Posterior vena cava (tissue), 2 donors: ENCODE measurements at places on chromosomes 3 and 15. TPM values are rescaled to one million over a fixed set of nuclear protein-coding genes. Genes with fewer than 3 reads are reported as not detected.

The BUB1B gene
- 0.86 TPM for total RNA-seq

The FANCI gene
- 6.1 TPM for total RNA-seq

The GP5 gene
- total RNA-seq, result 0.05 TPM

The SEMA3B gene
- total RNA-seq, result 18.6 TPM

DNA sequence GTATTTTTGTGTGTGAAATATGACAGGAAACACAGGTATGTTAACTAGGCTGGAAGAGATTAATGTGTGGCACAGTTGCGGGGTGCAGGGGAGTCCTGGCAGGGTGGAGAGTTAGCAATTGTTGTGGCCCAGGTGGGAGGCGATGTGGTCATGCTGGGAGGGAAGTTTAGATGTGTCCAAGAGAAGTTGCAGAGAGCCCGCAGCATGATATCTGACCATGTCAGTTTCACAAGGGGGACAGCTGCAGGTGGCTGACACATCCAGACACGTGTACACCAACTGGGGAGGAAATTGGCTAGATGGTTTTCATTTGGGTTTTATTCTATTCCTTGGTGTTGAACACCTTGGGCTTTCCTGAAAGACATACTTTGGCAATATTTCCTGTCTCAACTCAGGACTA lies 172.8 kb upstream of the RGMA start:
- no peak for DNase-seq

DNA sequence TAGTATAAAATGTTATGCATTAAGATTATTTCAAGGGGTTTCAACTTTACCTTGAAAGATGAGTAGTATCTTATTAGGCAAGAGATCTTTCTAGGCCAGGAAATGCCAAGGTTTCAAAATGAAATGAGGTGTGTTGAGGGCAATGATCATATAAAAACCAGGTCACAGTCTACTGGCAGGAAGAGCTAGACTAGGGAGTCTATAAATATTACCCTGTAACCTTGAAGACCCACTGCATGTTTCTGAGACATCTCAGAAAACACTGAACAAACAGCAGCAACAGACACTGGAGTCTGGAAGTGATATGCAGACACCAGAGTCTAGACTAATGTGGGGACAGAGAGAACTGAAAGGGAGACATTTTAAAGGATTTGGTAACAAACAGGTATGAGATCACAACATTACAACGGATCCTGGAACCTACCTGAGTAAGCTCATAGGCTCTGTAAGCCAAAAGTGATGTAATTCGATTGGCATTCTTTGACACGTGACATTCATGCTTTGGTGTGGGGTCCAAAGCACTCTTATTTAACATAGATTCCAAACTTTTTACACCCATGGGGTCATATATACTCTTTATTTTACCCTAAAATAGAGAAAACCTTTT lies 15.0 kb downstream of the TASOR start:
- DNase-seq, result no peak

DNA sequence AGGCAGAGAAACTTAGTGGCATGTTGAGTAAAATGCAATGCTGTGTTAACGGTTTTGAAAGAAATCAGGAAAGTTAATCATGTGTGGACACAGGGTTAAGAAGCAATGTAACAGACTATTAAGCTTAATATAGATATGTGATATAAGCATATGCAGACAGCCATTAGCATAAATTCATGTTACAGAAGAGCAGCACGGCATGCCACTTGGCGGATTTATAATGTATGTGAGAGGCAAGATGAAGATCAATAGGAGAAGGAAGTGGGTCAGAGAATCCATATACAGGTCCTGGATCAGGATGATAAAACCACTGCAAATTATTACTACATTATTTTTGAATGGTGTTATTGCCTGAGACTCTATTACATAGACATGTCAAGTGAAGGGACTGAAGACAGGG lies 694.3 kb downstream of the MCTP2 start:
- no peak for DNase-seq

- DNase-seq, result no peak
These were observed 1.2 kb downstream of the BNC1 start for GRCh38 chr15:83283138-83283812.

GRCh38 chr15:45180201-45180600 lies 7.6 kb downstream of the SHF start:
- peak; percentile 60 for DNase-seq

DNA sequence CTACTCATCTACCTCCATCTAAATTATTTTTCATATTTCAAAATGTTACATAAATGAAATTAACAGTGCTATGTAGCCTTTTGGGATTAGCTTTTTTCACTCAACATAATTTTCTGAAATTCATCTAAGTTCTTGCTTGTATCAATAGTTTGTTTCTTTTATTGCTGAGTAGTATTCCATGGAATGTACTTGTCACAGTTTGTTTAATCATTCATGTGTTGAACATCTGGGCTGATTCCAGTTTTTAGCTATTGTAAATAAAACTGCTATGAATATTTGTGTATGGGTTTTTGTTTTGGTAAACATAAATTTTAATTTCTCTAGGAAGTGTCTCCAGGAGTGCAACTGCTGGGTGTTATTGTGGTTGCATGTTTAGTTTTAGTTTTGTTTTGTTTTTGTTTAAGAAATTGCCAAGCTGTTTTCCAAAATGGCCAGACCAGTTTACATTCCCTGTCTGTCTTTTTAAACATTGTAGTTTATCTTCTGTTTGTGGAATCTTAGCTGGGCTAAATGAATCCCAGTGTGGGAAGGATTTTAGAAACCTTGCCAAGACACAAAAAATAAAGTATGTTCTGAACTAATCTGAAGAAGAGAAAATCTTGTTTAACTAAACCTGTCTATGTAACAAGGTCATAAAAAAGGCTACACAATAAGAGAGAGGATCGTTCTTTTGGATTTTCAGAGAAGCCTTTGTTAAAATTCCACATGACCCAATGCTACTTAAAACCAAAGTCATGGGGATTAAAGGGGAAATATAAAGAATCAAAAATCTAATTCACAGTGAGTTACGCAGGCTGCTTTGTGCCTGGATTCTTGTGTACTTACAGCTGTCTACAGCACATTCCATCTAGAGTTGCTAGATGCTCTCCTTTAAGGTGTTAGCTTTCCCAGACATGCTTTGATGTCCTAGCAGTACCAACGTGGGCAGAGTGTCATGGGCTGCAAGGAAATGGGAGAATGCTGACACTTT lies 129.2 kb upstream of the SUCLG2 start:
- DNase-seq, result no peak

GRCh38 chr3:30924763-30925162 lies 30.3 kb upstream of the GADL1 start:
- DNase-seq, result no peak

- DNase-seq, result no peak
These were observed 510.4 kb upstream of the AGTR1 start for GRCh38 chr3:148187296-148187695.

DNA sequence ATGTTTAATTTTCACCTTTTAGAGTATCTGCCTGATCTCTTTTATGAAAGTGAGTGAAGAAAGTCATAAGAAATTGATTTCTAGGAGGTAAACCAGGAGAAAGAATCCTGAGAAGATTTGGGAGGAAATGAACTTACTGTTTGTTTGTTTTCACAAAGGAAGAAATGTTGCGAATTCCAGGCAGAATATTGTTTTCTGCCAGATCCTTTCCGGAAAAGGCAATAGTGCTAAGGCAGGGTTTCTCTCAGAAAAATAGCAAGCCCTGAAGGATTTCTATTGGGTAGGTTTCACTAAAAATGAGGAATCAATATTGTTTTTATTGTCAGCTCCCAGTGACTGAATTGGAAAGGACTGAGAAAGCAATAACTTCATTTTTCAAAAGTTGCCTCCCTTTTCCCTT lies 85.7 kb upstream of the TGFBR2 start:
- DNase-seq, result no peak

- no peak for DNase-seq
These were observed 193.3 kb upstream of the PROK2 start for GRCh38 chr3:71978150-71978721.

DNA sequence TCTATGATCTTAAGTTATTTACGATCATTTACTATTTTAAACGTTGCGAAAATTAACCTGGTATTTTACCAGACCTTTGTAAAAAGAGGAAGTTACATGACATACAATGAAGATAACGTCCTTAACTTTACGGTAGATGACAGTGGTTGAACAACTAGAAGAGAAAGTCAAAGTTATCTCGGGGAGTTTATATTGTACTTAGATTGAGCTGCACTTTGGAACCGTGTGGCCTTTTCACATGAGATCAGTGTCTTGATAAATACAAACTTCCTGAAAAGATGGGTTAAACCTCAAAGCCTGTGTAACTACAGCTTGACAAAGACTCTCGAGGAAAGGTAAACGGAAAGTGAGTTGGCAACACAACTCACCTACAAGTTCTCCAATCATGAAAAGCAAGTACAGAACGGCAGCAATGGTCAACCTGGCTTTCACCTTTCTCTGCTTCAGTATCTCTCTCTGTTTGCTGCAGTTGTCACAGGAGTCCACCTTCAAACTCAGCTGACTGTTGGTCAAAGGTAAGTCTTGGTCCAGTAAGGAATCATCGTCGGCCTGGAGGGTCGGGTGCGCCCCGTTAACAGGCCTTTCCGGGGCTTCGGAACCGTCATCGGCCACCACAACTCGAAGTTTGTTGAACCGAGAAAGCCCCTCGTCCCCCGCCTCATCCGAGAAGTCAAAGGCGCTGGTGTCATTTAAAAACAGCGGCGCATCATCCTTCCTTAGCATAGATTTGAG lies 793 bp downstream of the SLC30A4 start:
- DNase-seq, result peak; percentile 82

DNA sequence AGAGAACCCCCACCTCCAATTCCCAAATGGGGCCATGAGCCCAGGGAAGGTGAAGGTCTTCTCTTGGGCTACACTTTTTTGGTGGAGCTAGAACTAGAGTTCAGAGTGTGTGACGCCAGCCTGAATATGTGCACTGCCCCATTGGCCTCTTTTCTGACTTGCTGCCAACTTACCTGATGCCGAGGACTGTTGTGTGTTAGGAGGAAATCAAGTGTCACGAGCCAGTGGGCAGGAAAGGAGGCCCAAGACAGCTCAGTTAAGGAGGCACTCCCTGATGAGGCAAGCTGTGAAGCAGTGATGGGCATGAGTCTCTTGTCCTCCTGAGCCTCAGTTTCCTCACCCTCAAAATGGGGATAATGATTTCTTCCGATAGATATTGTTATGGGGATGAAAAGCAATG lies 107.8 kb downstream of the ANP32A start:
- DNase-seq, result no peak

DNA sequence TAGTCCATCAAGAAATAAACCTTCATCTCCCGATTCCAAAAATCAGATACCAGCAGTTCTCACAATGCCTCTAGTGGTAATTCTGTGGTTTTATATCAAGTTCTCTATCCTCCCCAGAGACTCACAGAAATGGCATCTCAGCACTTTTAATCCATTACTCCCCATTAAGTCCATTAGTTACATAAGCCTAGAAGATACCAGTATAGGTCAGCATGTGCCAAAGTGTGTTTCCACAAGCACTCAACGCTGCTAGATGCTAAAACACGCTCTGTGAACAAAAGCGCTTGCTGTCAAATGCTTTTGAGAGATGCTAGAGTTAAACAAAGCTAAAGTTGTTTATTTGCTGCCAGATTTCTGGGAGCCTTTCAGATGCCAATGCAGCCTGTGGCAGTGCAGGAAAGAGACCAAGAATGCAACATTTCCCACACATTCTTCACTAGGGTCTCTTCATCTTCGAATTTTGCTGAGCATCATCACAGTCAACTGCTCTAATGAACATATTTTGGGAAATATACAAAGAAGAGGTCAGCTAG lies 918.8 kb upstream of the CFAP20DC start:
- no peak for DNase-seq

- DNase-seq, result no peak
These were observed 142.0 kb upstream of the SLC2A2 start for GRCh38 chr3:171168551-171168950.

DNA sequence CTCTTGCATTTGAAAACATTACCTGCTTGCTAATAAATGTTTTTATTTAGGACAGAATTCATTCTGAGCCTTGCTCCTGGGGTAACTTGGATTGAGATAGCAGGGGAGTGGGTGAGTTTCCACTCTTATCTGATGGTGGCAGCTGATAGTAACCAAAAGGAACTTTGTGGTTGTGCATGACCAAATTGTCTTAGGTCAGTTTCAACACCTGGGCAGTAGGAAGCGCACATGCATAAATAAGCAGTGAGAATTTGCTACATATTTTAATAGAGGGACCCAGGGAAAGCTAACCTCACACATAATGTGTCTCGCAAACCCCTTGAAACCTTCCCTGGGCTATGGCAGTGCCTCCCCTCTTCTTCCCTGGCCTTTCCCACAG lies 65.4 kb upstream of the XCR1 start:
- DNase-seq, result no peak

GRCh38 chr15:62455441-62455921 lies 290.4 kb upstream of the C2CD4B start:
- no peak for DNase-seq

DNA sequence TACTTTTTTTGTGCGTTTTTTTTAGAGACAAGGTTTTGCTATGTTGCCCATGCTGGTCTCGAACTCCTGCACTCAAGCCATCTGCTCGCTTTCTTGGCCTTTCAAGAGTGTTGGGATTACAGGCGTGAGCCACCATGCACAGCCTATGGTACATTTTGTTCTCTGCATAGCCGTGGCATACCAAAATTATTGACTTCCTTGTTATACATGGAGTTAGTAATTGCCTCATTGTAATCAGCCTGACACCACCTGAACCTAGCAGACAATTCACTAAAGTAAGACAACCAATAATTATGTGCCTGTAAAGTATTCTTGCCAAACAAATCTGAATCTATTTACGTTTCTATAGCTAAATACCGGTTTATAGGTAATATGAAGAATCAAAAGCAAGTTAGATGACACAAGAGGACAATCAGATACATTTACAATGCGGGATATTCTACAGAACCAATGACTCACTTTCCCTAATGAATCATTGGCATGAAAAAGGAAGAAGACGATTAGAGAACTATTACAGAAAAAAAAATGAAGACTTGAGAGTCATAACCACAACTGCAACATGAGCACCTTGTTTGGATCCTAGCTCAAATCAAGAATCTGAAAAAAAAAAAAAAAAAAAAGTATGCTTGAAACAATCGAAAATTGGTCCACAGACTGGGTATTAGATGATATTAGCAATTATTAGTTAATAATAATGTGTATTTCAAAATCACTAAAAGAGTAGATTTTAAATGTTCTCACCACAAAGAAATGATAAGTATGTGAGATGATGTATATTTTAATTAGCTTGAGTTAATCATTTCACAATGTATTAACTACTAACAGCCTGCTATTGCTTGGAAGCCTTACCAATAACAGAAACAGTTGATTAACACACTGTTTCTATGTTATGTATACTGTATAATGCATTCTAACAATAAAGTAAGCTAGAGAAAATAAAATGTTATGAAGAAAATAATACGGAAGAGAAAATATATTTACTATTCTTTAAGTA lies 7.1 kb downstream of the GUCA1C start:
- no peak for DNase-seq
